NCI-H146 (cell line): ENCODE measurements at places on chromosomes 12 and 14.

- no peak for DNase-seq
Measured at GRCh38 chr14:104450811-104451401, 128.7 kb upstream of the C14orf180 start.

DNA sequence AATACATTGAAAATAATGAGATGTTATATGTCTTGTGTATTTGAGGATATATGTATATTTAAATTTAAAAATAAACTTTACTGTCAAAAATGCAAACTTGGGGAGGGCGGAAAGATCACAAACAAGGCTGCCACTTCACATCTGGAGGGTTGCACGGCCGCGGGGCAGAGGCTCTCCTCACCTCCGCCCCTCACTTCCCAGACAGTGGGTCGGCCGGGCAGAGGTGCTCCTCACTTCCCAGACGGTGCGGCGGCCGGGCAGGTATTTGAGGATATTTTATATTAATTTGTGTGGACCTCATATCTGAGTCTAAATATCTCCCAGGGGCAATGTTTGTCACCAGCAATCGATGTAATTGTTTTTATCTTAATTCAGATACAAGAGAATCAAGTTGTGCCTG, 3.7 kb upstream of the CLEC6A start:
- DNase-seq = no peak

DNA sequence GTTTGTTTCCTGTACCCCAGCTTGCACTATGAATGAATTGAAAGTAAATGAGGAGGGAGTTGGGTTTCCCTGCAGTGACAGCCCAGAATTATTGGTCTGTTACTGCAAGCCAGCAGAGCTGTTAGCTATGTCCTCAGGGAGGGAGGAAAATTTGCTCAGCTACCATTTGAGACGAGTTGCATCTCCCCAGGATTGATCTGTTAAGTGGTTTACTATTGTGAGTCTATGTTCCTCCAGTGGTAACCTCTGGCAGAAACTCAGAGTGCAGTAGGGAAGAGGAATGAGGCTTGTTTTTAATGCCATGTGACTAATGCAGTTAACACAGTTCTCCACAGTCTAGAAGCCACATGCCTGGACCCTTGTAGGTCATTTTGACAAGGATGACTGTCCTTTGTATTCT, 173.9 kb downstream of the SLC15A4 start:
- no peak for DNase-seq

GRCh38 chr12:24948757-24949722, at the start of gene BCAT1:
Gene BCAT1 (minus strand): TSS chr12:24949101. CDS start chr12:24948932, 169 bp downstream.
- DNase-seq = no peak

DNA sequence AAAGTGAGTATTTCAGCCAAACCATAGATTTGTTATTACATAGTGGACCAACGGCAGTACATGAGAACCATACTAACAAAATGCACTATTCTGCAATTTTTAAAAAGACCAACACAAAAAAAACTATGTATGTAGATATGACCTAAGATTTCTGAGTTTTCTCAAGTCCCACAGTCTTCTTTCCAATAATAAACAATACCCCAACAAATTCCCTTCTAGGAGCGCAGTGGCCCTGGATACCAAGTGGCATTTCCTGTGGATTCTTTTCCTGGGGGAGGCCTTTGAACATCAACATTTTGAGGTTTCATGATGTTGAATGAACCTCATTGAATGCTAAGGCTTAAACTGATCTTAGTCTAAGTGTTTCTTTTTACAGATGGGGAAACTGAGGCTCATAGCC, 210.5 kb downstream of the BCAT1 start:
- DNase-seq = no peak

GRCh38 chr12:21940549-21941505, at the start of gene ABCC9:
Gene ABCC9 (minus strand): TSS chr12:21941426. CDS start chr12:21936674, 4,752 bp downstream.
- DNase-seq = no peak

GRCh38 chr12:21695986-21696385, 38.3 kb upstream of the LDHB start:
- DNase-seq = no peak

DNA sequence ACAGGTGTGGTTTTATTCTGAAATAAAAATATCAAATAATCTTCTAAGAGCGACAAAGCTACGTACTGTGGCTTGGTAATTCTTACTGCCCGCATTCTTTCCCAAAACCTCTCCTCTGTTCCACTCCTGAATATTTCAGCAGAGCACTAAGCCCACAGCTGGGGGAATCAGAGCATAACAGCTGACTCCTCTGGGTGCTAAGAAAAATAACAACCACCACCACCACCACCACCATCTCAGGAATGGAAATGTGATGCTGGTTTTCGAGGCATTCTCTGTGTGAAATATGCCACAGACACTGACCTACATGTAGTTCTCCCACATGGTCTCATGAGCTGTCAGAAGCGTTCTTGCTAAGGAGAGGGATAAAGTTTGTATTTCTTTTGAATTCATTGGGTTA, 183.7 kb downstream of the BMP4 start:
- no peak for DNase-seq

GRCh38 chr12:22924391-22924790, 299.4 kb downstream of the ETNK1 start:
- DNase-seq = no peak

DNA sequence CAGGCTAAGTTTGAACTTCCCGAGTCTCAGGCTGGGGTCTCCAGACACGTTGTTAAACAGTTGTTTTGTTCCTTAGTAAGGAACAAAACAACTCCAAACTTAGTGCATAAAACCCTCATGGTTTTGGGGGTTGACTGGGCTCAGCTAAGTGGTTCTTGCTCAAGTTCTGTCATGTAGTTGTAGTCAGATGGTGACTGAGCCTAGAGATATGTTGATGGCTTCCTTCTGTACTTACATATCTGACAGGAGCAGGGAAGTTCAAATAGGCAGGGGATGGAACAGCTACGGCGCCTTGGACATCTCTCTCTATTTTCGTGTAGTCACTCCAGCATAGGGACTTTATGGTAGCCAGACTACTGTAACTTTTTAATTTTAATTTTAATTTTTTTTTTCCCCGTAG, 45.7 kb downstream of the SPATS2 start:
- no peak for DNase-seq

DNA sequence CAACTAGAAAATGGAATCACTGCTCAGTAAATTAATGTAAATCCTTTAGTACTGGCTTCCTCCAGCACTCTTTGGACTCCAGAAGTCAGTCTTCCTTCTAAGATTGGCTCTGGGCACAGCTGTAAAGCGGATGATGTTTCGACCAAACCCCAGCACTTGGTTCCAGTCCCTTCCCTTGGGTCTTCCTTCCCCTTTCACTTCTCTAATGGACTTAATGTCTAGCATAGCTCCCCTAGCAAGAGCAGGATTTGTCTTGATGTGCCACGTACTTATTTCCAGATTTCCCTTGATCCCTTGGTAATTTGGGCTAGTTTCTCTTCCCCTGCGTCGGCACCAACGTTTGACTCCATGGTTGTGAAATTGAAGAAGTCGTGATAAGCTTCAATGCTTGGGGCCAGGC, 28.3 kb downstream of the C12orf75 start:
- no peak for DNase-seq

GRCh38 chr14:23365036-23365731, at the start of gene EFS:
Gene EFS (minus strand): TSS chr14:23365172. CDS start chr14:23365025, 147 bp downstream.
- DNase-seq = no peak

DNA sequence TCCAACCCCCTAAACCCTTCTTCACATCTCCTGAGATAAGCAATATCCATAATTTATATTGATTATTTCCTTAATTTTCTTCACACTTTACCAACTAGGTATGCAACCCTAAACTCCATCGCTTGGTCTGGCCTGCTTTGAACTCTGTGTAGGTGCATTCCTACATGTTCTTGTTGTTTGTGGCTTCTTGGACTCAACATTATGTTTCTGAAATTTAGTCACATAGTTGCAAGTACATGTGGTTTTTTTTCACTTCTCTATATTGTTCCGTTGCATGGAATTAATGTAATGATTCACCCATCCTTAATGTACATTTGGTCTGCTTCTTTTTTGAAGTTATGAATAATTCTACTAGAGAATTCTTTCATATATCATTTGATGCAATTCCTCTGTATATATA, 1.6 kb upstream of the TAS2R30 start:
- DNase-seq = no peak
